ENCODE measurements at places on chromosomes 1 and 21. TPM values are rescaled to one million over a fixed set of nuclear protein-coding genes. Genes with fewer than 3 reads are reported as not detected.

Gene CFAP410
- 32.0 TPM for total RNA-seq

- no peaks in the 10 kb centered on the region for H3K36me3 ChIP-seq
- peaks cover 15% of the 10 kb centered on the region for H3K4me1 ChIP-seq
- DNase-seq = no peak
- no peaks in the 10 kb centered on the region for H3K27me3 ChIP-seq
Observed at GRCh38 chr1:98322086-98322485, 339.4 kb upstream of the SNX7 start.

DNA sequence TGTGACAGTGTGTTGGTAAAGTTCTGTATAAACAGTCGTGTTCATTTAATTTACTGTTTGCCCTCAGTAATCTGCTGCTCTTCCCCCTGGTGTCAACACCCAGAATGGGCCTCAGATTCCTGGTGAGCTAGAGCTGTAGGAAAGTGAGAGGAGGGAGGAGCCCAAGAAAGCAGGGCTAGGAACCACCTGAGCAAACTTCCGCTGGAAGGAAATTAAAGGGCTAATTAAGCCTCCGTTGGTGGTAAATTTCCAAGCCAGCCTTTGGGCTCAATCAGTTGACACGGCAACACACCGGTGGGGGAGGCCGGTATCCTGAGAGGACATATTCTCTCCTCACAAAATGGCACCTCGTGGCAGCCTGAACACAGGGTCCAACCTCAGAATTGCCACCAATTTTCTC is 32.9 kb downstream of the RAB3B start:
- DNase-seq = no peak
- H3K4me1 ChIP-seq = no peaks in the 10 kb centered on the region
- no peak overlapping the region for H3K27ac ChIP-seq

Gene S100A4
- 12.7 TPM for total RNA-seq

Gene PLA2G2D
- total RNA-seq = not detected

DNA sequence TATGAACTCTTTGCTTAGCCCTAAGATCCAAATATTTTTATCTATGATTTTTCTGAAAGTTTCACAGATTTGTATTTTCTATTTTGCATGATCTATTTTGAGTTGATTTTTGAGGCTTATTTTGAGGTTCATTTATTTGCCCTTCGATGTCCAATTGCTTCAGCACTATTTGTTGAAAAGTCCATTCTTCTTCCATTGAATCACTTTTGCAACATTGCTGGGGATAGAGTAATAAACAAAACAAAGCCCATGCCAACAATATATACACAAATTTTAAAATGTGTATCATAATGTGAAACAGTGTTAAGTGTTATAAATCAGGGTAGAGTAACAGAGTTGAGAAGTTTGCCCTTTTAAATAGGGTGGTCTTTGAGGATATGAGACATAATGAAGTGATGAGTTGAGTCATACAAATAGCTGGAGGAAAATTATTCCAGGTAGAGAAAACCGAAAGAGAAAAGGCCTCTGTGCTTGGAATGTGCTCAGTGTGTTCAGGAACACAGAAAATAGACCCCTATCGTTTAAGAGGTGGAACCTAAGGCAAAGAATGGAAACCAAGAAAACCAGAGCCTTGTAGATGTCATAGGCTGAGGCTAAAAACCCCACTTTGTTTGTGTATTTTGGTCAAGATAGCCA is 172.7 kb upstream of the NR5A2 start:
- DNase-seq = no peak
- peaks cover 13% of the 10 kb centered on the region for H3K4me1 ChIP-seq
- H3K27me3 ChIP-seq = no peaks in the 10 kb centered on the region
- no peak overlapping the region for H3K4me3 ChIP-seq
- no peaks in the 10 kb centered on the region for H3K36me3 ChIP-seq

- H3K36me3 ChIP-seq = peaks cover 5% of the 10 kb centered on the region
- no peak overlapping the region for H3K4me3 ChIP-seq
- no peaks in the 10 kb centered on the region for H3K27me3 ChIP-seq
- DNase-seq = no peak
Observed at GRCh38 chr1:174883409-174883808, 116.3 kb upstream of the CACYBP start.

DNA sequence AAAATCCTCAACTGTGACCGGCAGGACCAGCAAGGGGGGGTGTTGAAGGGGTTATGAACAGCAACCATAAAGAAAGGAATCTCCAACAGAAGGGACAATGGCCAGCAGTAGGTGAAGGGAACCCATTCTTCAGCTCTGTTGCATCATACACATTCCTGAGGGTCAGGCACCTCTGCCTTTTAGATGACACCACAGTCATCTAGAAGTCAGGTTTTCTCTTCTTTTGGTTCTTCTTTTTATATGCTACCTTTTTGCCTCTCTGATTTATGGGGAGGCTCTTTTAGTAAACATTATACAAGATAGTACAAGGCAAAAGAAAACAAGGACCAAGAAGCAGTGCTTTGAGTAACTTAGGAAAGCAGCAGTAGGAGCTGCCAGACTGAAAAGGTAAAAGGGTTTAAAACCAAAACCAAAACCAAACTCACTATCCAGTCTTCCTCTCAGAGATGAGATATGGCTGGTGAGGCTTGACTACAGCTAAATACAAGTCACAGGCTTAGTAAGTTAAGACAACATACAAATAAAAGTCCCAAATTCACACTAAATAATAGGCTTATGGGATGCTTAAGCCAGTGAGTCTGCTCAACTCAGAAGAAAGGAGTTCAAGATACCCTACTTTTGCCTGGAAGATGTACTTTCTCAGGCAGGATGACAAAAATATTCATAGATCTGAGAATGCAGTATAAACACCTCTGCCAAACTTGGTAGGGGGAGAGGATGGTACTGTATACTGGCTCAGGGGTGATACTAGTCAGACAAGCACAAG is 4.1 kb downstream of the TEX38 start:
- no peaks in the 10 kb centered on the region for H3K27me3 ChIP-seq
- DNase-seq = no peak
- H3K4me1 ChIP-seq = no peaks in the 10 kb centered on the region
- H3K36me3 ChIP-seq = peaks cover 27% of the 10 kb centered on the region
- H3K27ac ChIP-seq = peak overlapping the region; percentile 24
- H3K4me3 ChIP-seq = no peak overlapping the region

Gene RAD54L
- total RNA-seq = 11.7 TPM

- H3K4me3 ChIP-seq = no peak overlapping the region
- peaks cover 6% of the 10 kb centered on the region for H3K36me3 ChIP-seq
- peaks cover 3% of the 10 kb centered on the region for H3K4me1 ChIP-seq
- DNase-seq = no peak
- H3K27ac ChIP-seq = peak overlapping the region; percentile 7
Observed at GRCh38 chr1:228348708-228349467, 57.7 kb downstream of the TRIM11 start.

Data from mesothelial cell of epicardium (in vitro differentiated cells).